ENCODE measurements at places on chromosomes 2 and 18.

DNA sequence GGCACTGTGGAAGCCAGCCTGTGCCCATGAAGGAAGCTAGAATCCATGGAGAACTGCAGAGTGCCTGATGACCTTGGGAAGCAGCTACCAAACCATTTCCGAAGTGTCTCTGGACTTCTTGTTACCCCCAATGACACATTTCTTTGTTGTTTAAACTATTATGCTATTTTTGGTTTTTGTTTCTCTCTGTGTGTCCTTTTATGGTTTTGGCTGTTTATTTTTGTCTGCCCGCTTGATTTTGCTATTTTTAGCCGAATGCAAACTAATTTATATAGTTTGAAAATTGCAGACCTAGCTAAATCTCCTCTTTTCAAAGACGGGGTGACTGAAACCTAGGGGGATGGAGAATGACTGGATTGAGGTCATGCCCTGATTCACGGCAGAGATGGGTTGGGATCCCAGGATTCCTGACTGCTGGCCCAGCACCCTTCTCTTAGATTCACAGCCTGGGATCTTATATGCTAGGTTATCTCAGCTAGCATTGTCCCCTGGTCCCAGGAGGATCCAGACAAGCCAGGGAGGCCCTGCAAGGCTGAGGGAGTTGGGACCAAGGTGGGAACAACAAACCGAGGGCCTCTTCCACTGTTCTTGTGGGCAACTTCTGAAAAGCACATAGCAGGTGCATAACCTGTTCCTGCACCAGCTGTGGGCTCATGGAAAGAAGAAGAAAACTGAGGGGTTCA, 116.3 kb upstream of the HAAO start:
- DNase-seq, result no peak

DNA sequence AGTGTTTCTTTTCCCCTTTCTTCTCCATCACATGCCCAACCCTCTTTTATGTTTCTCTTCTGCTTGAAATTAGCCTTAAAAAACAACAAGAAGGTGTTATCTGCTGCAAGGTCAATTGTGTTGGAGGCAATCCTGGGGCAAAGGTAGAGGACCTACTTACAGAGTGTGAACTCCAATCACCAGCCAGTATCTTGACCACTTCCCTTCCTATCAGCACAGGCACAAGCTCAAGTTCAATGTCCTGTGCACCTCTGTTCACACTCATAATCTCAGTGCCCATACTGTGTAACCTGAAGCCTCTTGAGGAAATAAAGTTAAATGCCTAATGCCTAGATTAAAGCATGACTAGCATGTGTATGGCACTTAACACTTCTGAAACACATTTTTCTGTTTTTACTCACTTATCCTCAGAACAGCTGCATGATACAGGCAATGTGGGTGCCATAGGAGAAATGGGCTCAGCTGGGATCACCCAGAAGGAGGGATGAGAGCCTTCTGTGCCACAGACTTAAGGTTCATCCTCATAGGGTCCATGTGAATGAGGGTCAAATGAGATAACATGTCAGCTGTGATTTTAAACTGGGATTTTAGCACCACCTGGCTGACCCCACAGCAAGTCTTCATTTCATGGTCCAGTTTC, 701.5 kb downstream of the BCL11A start:
- DNase-seq, result no peak

GRCh38 chr18:46678785-46679399, 21.9 kb upstream of the LOXHD1 start:
- DNase-seq, result no peak

DNA sequence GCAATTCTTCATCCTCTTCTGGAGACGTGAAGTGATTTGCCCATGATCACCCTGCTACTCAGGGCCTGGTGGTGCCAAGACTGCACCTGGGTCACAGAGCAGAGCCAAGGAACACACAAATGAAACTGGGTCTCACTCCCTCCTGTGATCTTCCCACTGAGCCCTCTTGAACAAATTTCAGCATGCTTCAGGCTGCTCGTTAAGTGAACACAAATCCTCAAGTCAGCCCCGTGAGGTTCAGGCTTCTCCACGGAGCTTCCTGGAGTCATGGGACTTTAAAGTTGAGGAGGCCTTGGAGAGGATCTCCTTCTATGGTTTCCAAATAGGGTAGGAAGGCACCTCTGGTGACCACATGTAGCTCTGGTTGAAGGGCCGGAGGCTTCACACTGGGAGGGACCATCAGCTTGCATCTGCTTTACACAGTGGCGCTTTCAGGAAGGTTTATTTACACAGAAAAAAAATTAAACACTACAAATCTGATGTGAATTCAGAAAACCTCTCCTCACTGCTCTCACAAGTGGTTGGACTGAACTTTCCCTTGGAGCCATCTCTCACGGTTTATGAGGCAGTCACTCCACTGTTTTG, 255.4 kb downstream of the LOXHD1 start:
- DNase-seq, result no peak

- no peak for DNase-seq
Observed at GRCh38 chr2:215441560-215442400, 5.9 kb upstream of the FN1 start.
